DND-41 (cell line): ENCODE measurements at places on chromosomes 13 and 19.

DNA sequence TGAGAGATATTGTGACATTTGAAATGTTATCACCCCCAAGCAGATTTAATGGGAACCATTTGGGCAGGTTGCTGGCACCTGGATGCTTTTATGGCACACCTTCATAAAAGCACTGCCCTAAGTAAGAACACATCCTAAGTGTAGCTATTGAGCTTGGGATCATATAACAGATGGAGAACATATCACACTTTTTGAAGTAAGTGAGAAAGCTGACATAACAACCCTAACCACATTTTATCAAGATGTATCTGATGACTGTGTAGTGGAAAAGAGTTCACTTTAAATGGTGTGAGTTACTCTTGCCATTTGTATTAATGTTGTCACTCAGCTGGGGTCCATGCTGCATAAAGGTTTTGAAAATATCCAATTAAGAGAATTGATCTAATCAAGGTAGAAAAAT lies 287.9 kb downstream of the DCLK1 start:
- DNase-seq = no peak

- no peak for DNase-seq
These were observed 3.6 kb downstream of the CDC42EP5 start for GRCh38 chr19:54469496-54469934.

DNA sequence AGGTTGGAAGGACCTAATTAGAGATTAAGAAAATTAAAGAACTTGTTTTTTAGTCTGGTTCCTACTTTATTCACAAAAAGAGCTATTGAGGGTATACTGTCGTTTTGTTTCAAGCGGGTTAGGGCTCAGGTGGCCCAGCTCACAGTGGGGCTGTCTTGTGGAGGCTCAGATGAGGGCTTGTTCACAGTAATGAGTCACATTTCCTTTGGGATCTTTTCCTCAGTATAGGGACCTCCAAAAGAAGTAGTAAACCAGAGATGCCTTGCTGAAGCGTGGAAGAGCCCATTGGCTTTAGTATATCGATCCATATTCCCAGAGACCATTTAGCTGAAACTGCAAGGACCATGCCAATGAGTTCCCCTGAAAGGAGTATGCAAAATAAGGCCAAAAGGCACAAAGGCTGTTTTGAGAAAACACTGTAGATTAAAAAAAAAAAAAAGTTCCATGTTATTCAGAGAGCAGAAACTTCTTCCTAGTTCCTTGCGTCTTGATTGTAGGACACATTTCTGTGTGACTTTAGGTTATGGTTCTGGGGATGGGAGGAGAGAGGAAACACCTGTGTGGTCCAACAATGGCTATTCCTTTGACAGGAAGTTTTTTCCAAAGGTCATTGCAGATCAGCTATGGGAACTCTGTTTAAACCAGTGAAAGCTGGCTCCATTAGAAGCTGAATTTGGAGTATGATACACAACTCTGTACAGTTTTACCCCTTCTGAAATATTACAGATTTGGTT lies 32.8 kb upstream of the GPI start:
- DNase-seq = no peak

DNA sequence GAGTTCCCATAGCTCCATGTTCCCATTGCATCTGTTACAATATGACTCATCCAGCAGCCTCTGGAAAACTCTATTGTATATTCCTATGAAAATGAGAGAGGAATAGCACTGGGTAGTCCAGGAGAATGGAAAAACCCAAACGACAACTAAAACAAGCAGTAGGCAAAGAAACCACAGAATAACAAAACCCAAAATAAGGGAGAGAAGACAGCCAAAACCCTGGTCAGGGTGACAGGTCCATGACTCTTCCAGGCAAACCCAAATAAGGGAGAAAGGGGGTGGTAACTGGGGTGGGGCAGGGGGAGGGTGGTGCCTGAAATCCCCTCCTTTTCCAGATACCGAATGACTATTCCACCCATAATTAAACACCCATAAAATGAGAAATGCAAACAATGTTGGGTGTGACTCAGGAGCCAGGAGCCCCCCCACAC lies 4.0 kb upstream of the ZNF8 start:
- DNase-seq = no peak

GRCh38 chr19:44592451-44592890 lies 20.9 kb upstream of the IGSF23 start:
- DNase-seq = no peak

DNA sequence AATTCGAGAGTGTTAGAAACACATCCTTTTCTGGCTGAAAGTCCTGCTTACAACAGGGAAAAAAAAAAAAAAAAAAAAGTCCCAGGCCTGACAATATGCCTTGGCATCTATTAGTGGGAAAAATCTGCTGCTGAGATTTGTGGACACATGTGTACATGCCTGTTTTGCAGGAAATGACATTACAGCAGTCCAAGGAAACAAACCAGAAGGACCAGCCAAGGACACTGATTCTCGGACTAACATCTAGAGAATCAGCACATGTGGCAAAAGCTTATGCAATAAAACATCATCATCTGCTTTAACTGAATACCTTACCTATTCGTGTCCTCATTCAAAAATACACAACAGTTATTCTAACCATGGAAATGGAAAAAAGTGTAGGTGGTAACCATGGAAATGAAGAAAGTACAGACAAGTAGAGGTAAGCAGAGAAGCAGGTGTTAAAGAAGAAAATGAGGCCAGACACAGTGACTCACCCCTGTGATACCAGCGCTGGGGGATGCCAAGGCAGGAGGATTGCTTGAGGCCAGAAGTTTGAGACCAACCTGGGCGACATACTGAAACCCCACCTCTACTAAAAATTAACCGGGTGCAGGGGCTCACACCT lies 9.4 kb upstream of the DPY19L3 start:
- DNase-seq = no peak

GRCh38 chr13:74751739-74752138 lies 617.5 kb upstream of the KLF12 start:
- no peak for DNase-seq

- no peak for DNase-seq
These were observed 34.1 kb upstream of the SERPINE3 start for GRCh38 chr13:51305271-51305967.

DNA sequence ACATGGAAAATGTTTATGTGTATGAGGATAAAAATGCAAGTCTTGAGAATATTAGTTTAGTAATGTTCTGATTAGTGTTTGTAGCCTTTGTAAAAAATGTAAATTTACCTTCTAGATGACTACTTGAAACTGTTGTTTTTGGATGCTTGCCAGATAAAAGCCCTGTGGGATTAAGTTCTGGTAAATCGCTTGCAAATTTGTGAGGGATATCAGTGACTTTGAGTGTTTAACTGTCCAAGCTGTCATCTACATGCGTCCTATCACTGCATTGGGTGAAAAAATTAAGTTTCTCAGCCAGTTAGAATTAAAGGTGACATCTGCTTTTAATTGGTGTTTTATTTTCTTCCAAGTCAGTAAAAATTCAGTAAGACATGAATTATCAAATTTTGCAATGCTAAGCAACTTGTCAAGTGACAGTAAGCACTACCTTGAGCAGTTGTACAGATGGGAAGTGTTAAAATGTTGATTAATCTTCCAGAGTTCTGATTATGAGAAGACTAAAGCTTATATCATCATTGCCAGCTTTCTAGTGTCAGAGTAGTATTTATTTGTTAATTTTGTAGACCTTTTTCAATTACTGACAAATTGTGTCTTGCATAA lies 88.0 kb downstream of the PCCA start:
- DNase-seq = no peak

DNA sequence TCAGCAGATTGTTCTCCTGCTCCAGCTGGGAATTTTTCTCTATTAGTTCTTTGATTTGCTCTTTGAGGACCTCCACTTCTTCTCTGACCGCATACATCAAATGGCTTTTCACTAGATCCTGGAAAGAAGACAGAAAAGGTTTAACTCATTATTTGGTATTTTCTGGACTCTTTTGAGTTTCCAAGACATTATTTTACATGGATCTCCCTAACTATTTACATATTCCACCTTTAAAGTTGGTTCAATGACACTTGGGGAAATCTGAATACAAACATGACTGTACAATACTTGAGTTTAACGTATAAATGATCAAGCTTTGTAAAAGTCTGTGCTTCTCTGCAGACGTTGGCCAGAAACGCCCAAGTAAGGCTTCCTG lies 61.1 kb downstream of the SERP2 start:
- no peak for DNase-seq

- no peak for DNase-seq
These were observed 66.9 kb downstream of the NHLRC3 start for GRCh38 chr13:39105110-39105509.

- DNase-seq = no peak
These were observed 29.6 kb upstream of the TNFSF11 start for GRCh38 chr13:42544246-42544926.

DNA sequence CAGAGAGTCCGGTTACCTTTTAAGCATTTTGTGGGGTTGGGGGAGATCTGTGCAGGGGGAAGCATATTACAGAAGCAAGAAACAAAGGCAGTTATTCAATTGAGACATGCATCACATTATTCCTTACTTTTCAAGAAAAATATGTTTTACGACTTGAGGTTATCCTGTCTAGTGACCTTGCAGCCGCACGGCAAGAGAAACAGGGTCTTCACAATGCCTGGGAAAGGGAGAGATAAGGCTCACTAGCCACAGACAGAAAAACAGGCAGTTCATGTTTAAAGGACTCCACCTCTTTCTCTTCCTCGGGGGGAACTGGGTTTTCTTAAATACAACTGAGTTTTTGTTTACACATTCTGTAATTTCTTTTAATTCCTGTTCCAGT lies 536 bp upstream of the NCR1 start:
- no peak for DNase-seq

DNA sequence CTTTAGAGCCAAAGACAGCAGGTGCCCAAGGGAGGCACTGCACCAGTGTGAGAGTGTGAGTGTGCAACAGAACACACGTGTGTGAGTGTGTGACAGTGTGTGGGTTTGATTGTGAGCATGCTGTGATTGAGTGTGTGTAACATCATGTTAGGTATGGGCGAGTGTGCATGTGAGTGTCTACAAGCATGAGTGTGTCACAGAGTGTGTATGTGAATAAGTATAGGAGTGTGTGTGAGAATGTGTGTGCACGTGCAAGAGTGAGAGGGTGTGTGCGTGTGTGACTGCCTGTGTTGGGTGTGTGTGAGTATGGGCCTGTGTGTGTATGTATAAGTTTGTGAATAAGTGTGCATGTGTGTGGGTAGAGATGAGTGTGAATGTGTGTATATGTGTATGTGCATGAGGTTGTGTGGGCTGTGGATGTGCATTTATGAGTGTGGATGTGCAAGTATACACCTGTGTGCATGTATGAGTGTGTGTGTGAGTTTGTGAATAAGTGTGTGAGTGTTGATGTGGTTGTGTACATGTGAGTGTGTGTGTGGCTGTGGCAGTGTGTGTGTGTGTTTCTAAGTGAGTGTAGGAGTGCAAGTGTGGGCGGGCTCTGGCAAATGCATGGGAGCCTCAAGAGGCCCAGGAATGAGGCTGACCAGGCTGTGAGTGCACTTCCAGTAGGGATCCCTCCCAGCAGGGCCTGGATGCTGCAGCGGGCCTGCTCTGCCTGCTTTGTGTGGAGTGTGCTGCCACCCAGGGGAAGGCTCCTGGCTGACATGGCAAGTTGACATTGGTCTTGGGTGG lies 198.4 kb downstream of the COL4A1 start:
- DNase-seq = peak; percentile 76

DNA sequence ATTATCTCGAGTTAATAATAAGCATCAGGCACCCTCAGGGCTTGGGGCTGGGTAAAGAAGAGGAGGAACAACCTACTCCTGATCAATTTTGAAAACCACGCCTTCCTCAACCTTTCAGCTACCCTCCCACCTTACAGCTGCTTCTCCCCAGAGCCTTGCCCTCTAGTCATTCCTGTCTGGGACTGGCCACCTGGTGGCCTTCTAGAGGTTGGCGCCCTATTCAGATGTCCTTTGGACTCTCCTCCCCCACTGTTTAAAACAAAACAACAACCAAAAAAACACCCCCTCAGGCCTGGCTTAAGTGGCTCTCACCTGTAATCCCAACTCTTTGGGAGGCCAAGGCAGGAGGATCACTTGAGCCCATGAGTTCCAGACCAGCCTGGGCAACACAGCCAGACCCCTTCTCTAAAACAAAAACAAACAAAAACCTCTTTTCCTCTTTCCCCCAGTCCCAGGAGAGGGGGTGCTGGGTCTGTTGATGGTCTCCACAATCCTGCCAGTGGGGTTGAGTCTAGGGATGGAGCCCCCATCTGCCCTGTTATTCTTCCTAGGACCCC lies 62.3 kb downstream of the CCDC70 start:
- DNase-seq = no peak

GRCh38 chr13:60887711-60888110 lies 490.7 kb downstream of the TDRD3 start:
- no peak for DNase-seq

- no peak for DNase-seq
These were observed 43.2 kb downstream of the SUGT1 start for GRCh38 chr13:52695856-52696255.

DNA sequence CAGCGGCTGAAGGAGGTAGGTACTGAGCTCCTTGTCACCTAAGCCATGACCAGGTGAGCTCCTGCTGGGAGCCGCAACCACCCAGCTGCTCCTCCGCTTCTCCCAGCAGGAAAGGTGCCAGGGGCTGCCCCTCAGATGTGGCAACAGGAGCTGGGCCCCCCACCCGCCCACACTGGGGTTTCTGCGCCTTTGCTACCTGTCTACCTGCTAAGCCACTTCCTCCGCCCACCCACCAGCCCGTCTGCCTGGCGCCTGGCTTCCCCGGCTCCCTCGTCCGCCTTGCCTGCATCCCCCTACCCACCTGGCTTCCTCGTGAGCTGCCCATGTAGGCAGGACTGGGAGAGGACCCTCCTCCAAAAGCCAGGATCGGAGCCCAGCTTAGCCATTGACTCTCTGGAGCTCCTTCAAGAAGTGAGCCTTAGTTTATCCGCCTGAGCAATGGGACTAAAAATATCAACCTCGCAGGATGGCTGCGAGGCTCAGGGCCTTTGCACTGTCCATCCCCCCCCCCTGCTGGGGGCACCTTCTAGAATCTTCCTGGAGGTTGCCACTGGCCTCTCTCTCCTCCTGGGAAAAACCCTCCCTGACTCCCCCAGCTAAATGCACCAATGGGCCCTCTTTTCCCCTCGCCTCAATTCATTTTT lies 55.8 kb upstream of the KLF2 start:
- no peak for DNase-seq

- no peak for DNase-seq
These were observed 14.0 kb downstream of the RPL36 start for GRCh38 chr19:5703819-5704818.

- no peak for DNase-seq
These were observed 15.1 kb upstream of the DPP9 start for GRCh38 chr19:4738734-4739133.

DNA sequence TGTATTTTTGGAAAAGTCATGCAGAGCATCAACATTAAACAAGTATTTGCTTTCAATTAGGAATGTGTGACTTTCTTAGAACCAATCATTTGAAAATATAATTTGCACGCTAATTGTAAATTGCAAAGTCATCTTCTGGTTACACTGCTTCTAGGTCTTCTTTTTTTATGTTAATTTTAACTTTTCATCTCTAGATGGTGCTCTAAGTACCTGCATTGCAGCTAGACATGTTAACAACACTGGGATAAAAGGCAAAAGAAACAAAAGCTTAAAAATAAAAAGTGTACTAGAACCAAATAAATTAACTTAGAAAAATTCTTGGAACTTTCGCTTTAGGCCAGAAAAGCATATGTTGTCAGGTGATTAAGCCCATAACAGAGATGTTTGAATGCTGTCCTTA lies 2758.2 kb downstream of the PCDH9 start:
- DNase-seq = no peak
